H4 (cell line): ENCODE measurements at places on chromosomes 3 and 15. TPM values are rescaled to one million over a fixed set of nuclear protein-coding genes. Genes with fewer than 3 reads are reported as not detected.

FRMD5 gene
- total RNA-seq, result 0.64 and 1.1 TPM in 2 replicates

PP2D1 gene
- not detected in 2 replicates for total RNA-seq

GABRB3 gene
- total RNA-seq, result 14.4 and 21.1 TPM in 2 replicates

PATL2 gene
- 0.12 and 0.77 TPM in 2 replicates for total RNA-seq

DNA sequence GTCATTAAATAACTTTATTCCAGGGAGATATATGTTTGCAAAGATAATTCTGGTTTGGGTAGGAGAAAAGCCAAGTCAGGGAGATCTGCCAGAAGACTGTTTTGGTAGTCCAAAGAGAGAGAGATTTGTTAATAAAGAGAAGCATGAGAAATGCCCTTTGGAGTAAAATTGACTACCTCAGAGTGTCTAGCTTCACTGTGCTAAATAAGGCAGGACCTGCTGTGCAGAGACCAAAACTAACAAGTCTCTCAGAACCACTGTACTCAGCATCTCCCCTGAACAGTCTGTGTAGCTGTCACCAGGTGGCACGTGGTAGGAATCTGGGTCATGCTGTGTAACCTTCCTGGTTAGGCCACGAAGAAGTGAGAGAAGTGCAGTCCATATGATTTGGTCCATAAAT, 31.6 kb upstream of the SLC35G2 start:
- peak; percentile 65 for DNase-seq
